NCI-H446 treated with DMSO at 0.1 percent for 48 hours (cell line): ENCODE measurements at places on chromosomes 1 and 21.

- no peak for DNase-seq
Observed at GRCh38 chr1:230067419-230067870, 407 bp downstream of the GALNT2 start.

GRCh38 chr1:33502726-33503125, 30.3 kb downstream of the ZSCAN20 start:
- DNase-seq = no peak

GRCh38 chr1:107975851-107976250, 10.9 kb upstream of the VAV3 start:
- no peak for DNase-seq

GRCh38 chr1:24970926-24971875, 41.1 kb upstream of the RUNX3 start:
- no peak for DNase-seq

GRCh38 chr21:34887105-34887442, 162.0 kb downstream of the RUNX1 start:
- no peak for DNase-seq

- DNase-seq = peak; percentile 55
Observed at GRCh38 chr1:153494976-153495535, 34.6 kb upstream of the S100A7 start.

GRCh38 chr1:234217316-234217840, 155.9 kb upstream of the COA6 start:
- no peak for DNase-seq
